ENCODE measurements at places on chromosomes 7 and 10.

DNA sequence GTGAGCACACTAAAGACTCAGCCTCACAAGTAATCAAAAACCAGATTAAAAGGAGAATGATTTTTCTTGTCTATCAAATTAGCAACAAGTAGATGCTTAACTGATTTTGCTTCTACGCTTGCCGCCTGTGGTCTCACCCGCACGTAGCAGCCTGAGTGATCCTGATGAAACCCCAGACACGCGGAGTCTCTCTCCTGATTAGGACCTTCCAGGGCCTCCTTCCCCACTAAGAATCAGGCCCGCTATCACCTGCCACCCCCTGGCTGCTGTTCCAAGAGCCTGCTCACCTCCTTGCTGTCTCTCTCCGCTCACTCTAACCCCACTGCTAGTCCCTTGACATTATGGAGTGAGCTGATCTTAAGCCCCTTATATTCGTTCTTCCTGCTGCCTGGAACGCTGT lies 325.9 kb upstream of the NRP1 start:
- DNase-seq, result no peak

DNA sequence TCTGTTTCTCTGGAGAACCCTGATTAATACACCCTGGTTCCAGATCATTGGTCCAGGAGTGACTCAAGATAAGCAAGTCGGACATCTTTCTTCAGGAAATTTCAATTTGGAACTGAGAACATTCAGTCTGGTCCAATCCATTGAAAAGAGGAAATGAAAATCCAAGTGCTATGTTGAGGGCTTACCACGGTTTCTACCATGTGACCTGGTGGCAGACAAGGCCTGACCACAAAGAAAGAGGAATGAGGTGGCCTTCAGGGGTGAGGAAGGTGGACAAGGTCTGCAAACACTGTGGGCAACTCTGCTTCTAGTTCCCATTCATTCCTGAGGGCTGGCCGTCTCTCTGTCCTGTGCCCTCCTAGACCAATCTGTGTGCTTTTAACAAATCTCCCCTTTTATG lies 149.2 kb upstream of the GHITM start:
- no peak for DNase-seq

DNA sequence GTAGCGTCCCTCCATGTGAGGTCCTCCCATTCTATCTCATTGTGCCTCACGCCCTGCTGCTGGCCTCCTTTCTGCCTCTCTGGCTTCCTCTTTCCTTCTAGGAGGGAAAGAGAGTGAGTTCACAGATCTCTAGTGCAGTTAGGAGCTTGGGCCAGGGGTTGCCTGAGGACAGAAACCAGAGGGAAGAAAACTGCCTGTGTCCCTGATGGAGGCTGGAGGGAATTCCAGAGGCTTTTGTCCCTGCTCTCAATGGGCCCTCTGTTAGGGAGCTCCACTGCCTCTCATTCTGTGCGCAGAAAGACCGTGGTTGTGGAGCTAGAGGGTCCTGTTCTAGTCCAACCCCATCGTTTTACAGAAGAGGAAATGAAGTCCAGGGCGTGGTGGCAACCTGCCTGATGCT lies 4.6 kb downstream of the MARVELD1 start:
- no peak for DNase-seq

- no peak for DNase-seq
Observed at GRCh38 chr7:69373171-69374043, 224.9 kb upstream of the AUTS2 start.

Measured in stimulated activated CD8-positive, alpha-beta memory T cell treated with anti-CD3 and anti-CD28 coated beads, Interleukin-4, amount 100 ng/mL, for 1 hour (primary cell).